ENCODE measurements at places on chromosomes 7 and 10.

DNA sequence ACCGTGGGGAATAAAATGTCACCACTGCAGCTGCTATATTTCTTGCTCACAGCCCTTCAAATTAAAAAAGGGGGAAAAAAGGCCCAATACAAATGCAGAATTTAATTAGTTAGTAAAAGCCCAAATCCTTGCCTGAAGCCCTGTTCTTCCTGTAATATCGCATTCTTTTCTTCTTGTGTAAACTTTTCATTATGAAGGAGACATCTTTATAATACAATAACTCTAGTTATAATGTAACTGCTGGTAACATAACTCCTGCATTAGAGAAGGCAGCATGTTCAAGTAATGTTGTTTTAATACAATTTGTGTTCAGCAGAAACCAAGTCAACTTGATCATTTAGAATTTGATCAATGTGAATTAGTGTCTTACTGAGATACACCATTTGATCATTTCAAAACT is 250.9 kb downstream of the CHCHD3 start:
- DNase-seq: no peak

GRCh38 chr7:36692456-36692855 is 31.8 kb downstream of the AOAH start:
- peak; percentile 12 for DNase-seq

GRCh38 chr10:44801383-44802327 is 109.5 kb upstream of the TMEM72 start:
- DNase-seq: no peak

- DNase-seq: no peak
Measured at GRCh38 chr7:78185149-78185745, 386.7 kb downstream of the PHTF2 start.

GRCh38 chr10:122208571-122209430 is 62.3 kb upstream of the BTBD16 start:
- DNase-seq: no peak

DNA sequence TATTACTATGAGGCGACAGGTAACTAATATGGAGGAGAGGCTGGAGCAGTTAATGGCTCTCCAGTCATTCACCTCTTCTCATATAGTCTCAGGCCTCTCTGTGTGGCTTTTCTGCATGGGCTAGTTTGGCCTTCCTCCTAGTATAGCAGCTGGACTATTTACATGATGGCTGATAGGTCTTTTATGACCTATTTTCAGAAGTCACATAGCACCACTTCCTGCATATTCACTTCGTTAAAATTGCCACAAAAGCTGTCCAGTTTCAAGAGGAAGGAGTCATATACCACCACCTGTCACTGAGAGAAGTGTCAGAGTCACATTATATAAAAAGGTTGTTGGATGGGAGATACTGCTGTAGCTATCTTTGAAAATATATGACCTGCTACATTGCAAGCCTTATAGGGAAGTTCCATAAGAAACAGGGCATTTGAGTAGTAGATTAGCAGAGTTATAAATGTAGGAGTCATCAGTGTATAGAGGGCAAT is 8.0 kb upstream of the DMTF1 start:
- no peak for DNase-seq

- DNase-seq: no peak
Measured at GRCh38 chr10:6273351-6273750, 70.6 kb downstream of the PFKFB3 start.

GRCh38 chr7:55110282-55110992 is 91.6 kb downstream of the EGFR start:
- no peak for DNase-seq
